ENCODE measurements at places on chromosomes 2 and 18.

DNA sequence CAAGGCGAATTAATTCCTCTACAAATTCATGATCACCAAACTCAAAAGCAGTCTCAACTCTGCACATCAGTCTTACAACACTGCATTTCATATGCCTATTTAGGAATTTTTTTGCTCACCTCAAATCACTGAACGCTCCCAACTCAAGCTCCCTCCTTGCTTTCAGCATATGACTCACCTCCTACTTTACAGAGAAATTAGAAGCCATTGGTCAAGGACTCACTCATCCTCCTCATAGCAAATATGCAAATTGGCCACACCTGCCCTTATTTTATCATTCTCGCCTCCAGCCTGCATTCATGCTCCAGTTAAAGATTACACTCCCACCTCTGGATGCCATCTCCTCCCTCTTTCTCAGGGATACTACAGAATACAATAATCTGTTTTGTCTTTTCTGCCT, 148.8 kb downstream of the MBD2 start:
- DNase-seq: no peak

GRCh38 chr2:169066897-169067296, 2.5 kb upstream of the DHRS9 start:
- no peak for DNase-seq

GRCh38 chr2:3270095-3270478, 107.5 kb downstream of the EIPR1 start:
- DNase-seq: no peak

DNA sequence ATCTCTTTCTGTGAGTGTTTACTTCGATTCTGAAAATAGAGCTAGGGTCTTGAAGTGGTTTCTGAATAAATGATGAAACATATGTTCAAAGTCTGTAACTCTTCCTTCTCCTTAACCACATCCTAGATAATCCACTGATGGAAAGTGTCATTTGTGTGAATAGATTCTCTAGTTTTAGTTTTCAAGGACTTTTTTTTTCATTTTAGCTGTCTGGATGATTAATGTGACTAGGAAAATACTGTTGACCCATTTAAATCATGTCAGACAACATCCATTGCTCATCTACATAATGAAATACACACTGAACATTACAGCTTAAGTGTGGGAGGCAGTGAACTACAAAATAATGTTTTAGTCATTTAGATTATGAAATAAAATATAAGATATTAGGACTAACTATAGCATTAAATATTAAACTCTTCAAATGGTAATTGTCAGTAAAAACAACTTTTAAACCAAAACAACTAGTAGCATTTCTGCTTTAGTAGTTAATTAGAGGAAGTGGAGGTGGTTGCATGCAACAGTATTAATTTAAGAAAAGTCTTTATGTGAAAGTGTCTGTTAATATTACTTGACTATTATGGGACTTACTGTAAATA, 39.1 kb upstream of the DLX1 start:
- DNase-seq: no peak

- no peak for DNase-seq
Measured at GRCh38 chr2:168708080-168708479, 94.4 kb upstream of the NOSTRIN start.

DNA sequence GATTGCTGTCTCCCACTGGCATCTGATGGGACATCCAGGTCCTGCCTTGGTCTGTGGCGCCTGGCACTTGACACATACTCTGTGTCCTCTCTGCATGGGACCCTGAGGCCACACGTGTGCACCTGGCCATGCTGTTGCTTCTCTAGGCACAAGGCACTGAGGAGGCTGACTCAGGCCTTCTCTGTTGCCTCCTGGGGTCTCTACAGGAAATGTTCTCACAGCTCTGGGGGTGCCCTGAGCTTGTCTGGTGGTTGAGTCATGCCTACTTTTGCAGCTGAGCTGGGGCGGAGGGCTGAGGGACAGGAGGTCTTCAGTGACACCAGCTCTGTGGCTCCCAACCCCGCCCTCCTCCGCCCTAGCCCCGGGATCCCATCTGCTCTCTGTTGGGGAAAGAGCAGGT, 207.0 kb upstream of the HS6ST1 start:
- no peak for DNase-seq

- DNase-seq: no peak
Measured at GRCh38 chr2:151357359-151357758, at the start of gene TNFAIP6. Gene TNFAIP6 (plus strand): TSS chr2:151357592. CDS start chr2:151357667, 75 bp downstream.

DNA sequence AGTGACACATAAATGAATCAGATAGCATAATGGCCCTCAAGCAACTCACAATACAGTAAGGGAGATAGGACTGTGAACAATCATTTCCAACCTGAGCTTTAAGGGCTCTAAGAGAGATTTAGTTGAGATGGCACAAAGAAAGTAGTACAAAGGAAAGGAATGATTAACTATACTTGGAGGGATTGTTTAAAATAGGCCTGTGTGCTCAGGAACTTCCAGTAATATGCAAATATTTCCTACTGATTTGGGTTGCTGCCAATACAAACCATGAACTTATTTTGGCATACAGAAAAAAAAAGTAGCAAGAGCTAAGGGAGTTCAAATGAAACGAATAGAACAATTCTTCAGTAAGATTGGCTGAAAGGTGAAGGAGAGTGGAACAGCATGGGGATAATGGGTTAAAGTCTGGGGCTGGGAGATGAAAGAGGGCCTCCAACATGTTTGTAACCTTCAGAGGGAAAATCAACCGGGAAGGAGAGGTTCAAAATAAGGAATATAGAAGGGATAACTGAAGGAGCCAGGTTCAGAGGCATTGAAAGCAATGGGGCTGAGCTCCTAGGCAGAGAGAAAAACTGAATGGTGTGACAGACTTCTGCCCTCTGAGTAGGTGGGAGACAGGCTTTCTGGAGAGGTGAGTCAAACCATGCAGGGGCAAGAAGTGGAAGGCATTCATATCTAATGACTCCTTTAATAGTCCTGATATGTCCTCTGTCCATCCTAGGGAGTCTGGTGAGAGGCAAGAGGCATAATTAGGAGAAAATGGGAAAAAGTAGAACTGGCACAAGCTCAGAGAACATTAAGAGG, 83.5 kb downstream of the DNAH7 start:
- no peak for DNase-seq

GRCh38 chr2:241033994-241034393, 35.6 kb downstream of the SNED1 start:
- no peak for DNase-seq

DNA sequence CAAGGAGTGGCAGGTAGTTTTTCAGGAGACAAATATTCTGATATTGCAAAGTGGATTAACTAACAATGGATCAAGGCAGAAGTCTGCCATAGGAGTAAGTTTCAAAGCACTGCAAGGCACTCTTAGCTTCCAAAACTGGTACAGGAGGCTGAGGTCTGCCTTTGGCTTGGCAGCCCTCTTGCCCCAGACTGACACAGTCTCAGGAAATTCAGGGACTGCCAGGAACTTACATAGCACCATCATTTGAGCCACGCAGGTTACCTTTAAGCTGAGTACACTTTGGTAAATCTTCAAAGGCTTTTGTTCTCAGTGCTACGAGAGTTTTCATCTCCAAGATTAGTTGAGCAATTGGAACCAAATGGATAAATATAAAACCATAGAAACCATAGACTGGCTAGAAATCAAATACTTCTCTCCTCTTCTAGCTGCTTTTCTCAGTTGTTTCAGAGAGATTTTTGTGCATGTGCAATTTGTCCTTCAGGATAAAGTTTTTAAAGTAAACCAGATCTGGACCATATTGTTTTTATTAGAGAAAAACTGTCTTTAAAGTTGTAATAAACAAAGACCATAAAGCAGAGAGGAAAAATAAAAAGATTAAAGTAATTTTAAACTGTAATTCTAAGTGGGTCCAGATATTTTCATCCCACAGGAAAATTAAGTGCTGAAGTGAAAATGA, 18.8 kb downstream of the ANKRD29 start:
- no peak for DNase-seq

DNA sequence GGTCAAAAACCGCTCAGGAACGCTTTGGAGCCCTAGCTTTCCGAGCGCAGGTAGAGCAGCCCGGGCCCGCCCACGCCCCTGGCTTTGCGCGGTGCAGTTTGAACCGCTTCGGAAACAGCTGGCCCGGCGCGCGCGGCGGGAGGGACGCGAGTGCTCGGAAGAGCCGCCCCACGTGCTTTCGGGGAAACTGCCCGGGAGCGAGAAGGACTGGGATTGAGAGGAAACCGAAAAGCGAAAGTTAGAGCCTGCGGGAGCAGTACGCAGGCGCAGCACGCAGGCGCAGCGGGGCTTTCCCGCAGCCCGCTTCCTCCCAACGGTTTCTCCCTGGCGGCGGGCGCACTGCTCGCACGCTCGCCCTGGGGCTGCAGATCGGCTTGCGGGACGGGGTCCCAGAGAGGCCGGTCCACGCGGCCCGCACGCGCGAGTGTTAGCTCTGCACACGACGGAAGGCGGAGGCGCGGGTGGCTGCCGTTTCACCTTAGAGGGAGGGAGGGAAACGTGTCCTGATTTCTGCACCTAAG, 6.3 kb upstream of the STAT1 start:
- peak; percentile 95 for DNase-seq

- DNase-seq: no peak
Measured at GRCh38 chr2:29518010-29518409, 402.8 kb downstream of the CLIP4 start.

- no peak for DNase-seq
Measured at GRCh38 chr2:160876029-160876428, 284.2 kb upstream of the TANK start.

- DNase-seq: no peak
Measured at GRCh38 chr2:57330447-57330846, 716.2 kb upstream of the VRK2 start.

DNA sequence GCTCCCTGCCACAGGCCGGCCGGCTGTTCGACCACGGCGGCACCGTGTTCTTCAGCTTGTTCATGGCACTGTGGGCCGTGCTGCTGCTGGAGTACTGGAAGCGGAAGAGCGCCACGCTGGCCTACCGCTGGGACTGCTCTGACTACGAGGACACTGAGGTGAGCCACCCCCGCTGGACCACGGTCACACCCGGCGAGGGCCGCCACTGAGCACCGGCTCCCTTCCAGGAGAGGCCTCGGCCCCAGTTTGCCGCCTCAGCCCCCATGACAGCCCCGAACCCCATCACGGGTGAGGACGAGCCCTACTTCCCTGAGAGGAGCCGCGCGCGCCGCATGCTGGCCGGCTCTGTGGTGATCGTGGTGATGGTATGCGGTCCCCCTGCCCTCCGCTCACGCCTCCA, 20.8 kb downstream of the ANO7 start:
- no peak for DNase-seq

GRCh38 chr18:57850063-57850462, 46.9 kb upstream of the ATP8B1 start:
- DNase-seq: no peak

- no peak for DNase-seq
Measured at GRCh38 chr2:62306751-62307468, 111.0 kb downstream of the B3GNT2 start.

DNA sequence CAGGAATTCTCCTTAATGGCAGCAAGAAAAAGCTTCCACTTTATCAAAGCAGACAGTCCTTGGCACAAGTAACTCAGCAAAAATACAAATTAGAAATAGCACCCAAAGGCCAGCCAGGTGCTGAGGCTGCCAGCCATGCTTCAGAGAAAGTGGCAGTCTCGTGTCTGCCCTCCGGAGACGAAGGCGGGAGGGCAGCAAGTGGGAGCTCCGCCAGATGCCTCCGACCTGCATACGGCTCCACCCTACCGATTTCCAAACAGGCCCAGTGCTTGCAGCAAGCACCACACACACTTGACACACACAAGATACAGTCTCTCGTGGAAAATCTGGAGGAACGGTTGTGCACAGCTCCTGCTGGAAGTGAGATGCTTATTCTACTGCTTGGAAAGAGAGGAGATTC, 134.9 kb upstream of the REV1 start:
- DNase-seq: no peak

DNA sequence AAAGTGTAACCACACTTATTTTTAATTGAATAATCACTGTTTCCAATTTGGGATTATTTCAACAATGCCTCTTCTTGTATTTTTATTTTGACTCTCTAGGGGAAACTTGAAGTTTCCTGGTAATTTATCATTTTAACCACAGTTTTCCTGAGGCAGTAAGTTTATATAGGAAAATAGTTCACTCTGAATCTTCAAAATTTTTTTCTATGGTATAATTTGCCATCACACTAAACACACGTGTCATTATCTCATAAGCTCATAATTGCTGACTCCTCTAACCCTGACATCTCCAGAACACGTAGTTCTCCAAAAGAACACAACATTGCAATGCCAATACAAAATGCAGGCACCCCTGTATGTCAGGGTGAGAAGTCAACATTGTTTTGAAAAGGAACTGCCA, 102.2 kb upstream of the FZD7 start:
- no peak for DNase-seq

- peak; percentile 15 for DNase-seq
Measured at GRCh38 chr2:72973566-72974435, 56.5 kb downstream of the EMX1 start.

DNA sequence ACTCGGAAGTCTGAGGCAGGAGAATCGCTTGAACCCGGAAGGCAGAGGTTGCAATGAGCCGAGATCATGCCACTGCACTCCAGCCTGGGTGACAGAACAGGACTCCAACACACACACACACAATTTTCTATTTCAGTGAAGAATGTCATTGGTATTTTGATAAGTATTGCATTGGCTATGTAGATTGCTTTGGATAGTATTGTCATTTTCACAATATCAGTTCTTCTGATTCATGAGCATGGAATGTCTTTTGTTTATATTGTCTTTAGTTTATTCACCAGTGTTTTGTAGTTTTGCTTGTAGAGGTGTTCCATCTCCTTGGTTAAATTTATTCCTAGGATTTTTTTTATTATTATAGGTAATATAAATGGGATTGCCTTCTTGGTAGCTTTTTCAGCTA, 693.4 kb upstream of the SYT4 start:
- DNase-seq: no peak

- DNase-seq: peak; percentile 18
Measured at GRCh38 chr2:38122344-38122743, 46.4 kb upstream of the CYP1B1 start.

- DNase-seq: no peak
Measured at GRCh38 chr2:6812857-6813530, 52.7 kb downstream of the CMPK2 start.

DNA sequence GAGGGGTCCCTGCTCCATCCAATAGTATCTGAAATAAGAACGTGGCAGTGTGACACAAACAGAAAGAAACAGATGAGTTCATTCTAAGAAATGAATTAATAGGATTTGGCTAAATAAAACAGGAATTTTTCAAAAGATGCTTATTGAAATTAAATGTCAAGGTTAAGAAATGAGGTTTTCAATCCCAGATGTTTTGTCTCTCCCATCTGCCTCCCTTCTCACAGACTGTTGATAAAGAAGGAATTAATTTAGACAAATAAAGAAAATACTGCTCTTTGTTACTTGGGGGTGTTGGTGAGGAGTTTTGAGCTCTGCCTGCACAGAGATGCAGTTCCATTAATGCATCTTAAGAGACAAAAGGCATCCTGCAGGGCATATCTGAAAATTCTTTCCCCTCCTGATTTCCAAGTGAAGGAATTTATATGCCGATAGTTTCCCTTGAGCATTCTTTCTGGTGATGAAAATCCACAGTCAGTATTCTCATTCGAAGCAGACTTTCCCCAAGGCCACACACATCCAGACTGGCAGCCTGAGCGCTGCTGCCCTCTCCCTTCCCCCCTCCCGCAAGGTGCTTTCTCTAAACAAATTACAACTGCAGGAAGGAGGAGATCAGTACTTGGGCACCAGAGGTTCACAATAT, 385.4 kb upstream of the RND3 start:
- no peak for DNase-seq

- DNase-seq: no peak
Measured at GRCh38 chr18:56789004-56789888, 138.1 kb downstream of the WDR7 start.

GRCh38 chr2:43222475-43223309, 3.7 kb downstream of the ZFP36L2 start:
- no peak for DNase-seq
